SW480 (cell line): ENCODE measurements at places on chromosomes 6 and 20.

GRCh38 chr6:93964321-93964720 is 545.0 kb upstream of the EPHA7 start:
- DNase-seq = peak; percentile 25

DNA sequence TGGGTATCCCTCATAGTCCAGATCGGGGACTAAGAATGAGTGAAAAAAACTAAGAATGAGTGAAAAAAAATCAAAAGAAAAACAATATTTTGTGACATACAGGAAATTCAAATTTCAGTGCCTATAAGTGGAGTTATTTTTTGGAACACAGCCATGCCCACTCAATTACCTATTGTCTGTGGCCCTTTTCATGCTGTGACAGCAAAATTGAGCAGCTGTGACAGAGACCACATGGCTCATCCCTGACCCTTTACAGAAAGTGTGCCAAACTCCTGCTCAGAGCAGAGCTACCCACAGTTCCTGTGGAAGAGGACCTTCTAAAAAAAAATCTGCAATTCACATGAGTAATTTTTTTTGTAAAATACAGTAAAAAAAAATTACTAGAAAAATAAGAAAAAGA is 1.4 kb downstream of the NCR2 start:
- no peak for DNase-seq

GRCh38 chr20:43702502-43702901 is 24.3 kb downstream of the GTSF1L start:
- DNase-seq = no peak

GRCh38 chr6:155765275-155766194 is 309.9 kb upstream of the NOX3 start:
- DNase-seq = no peak

GRCh38 chr20:38805958-38806854 is 709 bp downstream of the PPP1R16B start:
- DNase-seq = no peak

DNA sequence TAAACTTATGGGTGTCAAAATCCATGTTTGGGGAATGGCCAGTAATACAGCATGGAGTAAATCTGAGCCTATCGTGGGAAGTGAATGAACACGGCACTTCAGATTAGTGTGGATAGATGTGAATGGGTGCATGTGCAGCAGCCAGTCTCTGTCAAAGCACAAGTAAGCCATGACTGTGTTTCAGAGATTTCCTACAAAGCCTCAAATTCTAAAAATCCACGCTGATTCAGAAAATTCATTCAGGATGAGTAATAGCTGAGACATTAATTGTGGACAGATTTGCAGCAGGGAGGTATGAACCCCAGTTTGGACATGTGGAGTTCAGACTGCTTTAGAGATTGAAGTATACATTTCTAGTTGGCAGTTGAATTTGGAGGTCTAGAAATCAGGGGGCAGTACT is 115.1 kb downstream of the QKI start:
- no peak for DNase-seq

GRCh38 chr6:20192625-20193024 is 19.6 kb downstream of the MBOAT1 start:
- no peak for DNase-seq

GRCh38 chr6:18334251-18334650 is 52.9 kb upstream of the RNF144B start:
- no peak for DNase-seq

DNA sequence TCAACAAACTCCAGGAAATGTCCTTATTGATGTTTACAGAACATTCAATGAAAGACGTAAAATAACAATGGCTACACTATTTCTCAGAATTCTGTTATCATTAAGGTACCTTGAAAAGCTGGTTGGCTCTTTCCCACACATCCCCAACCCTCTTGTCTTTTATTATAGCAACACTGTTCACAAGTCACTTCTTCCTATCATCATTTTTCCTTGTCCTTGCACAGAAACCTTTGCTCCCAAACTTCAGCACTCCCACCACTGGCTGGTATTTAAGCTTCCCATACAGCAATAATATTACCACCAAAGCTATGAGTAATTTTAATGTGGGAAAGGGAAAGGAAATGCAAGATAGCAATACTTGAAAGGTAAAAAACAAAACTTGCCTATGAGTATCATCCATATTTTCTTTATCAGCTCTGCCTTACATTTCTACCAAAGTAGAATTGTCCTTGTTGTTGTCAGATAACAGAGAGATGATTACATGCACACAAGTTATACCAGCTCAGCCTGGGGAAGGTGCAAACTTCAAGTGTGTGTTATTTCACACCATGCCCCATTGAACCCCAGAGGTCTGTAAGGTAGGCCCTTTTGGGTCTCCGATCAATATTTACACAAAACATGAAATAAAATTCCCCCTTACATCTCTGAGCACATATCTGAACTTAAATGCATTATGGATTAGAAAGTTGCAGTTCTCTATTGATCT is 32.2 kb downstream of the ARHGAP18 start:
- no peak for DNase-seq

GRCh38 chr6:130908958-130909357 is 81.8 kb downstream of the SMLR1 start:
- DNase-seq = no peak

DNA sequence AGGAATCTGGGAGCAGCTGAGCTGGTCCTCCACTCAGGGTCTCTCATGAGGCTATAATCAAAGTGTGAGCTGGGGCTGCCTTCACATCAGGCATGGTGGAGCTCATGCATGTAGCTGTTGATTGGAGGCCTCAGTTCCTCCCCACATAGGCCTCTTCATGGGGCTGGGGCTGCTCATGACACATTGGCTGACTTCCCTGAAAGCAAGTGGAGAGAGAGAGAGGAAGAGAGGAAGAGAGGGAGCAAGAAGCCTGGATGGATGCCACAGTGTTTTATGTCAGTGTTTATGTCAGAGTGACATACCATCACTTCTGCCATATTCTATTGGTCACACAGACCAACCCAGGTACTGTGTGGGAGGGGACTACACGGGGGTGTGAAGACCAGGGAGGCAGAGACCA is 43.8 kb downstream of the EYA2 start:
- no peak for DNase-seq
